Lower lobe of right lung (tissue), 2 donors: ENCODE measurements at places on chromosomes 7 and 10. TPM values are rescaled to one million over a fixed set of nuclear protein-coding genes. Genes with fewer than 3 reads are reported as not detected.

CUZD1 gene
- 0.56 TPM for total RNA-seq

SMKR1 gene
- 1.1 TPM for total RNA-seq

LRRC4 gene
- total RNA-seq: 12.8 TPM

AKR1D1 gene
- total RNA-seq: not detected
